HFFc6 (cell line): ENCODE measurements at places on chromosomes 3 and 15. TPM values are rescaled to one million over a fixed set of nuclear protein-coding genes. Genes with fewer than 3 reads are reported as not detected.
A peak's percentile ranks its signal among the peaks of the same experiment; 100 is the strongest.

GRCh38 chr15:65925338-65925737, 56.0 kb downstream of the RAB11A start:
- DNase-seq, result no peak

- DNase-seq, result no peak
Measured at GRCh38 chr3:160956785-160957184, 148.4 kb downstream of the B3GALNT1 start.

DNA sequence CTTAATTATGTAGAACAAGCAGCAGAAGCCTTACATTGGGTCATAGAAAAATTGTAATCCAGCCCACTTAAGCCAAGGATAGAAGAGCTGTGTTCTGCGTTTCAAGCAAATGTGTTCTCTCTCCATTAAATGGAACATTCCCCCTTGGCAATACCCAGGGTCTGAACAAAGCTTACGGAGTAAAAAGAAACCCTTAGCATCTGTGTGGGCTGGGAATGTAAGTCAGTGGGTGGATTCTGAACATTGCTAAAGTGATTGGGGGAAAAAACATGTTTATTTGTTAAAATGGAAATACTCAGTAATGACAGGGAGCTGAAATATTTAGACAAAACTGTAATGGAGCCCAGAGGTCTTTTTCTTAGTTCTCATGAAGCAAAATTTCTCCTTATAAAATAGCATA, 147.4 kb downstream of the DUT start:
- no peak for DNase-seq

DNA sequence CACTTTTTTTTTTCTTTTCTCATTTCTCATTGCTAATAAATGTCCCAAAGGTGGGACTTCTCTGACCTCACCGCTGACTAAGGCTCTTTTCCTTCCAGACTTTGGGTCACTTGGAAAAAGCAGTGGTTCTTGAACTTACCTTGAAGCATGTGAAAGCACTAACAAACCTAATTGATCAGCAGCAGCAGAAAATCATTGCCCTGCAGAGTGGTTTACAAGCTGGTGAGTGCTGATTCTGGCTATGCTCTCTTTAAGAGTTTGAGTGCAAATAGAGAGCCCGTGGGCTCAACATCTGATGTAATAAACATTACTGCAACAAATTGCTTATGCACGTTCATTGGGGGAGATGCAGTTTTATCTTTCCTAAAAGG, 2.0 kb downstream of the BHLHE40 start:
- DNase-seq, result no peak

DNA sequence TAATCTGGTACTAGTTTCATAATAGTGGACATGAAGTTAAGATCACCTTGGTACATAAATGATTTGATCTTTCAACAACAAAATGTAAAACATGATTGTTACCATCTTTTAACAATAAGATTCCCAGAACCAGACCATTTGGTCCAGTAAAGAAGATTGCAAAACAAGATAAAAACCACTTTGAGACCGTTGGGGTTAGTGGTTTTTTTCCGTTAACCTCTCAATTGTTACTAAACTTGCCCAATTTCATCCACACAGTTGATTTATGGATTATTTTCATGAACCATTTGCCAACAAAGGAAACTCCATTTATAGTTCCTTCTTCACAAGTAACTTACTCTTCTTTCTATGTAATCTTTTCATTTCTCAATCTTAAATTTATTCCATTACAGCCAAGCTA, 53.8 kb downstream of the ATP8B4 start:
- DNase-seq, result no peak

- peak; percentile 81 for DNase-seq
Measured at GRCh38 chr3:173395412-173396181, 1.9 kb upstream of the NLGN1 start.

DNA sequence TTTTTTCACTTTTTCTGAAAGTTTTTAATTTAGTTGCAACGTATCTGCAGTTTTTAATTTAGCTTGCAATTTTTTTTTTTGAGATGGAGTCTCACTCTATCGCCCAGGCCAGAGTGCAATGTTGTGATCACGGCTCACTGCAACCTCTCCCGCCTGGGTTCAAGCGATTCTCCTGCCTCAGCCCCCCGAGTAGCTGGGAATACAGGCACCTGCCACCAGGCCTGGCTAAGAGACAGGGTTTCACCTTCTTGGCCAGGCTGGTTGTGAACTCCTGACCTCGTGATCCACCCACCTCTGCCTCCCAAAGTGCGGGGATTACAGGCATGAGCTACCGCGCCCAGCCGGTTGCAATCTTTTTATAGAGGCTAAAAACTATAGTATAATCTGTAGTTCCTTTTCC, 142.9 kb upstream of the ALCAM start:
- no peak for DNase-seq

GRCh38 chr3:122299872-122300460, 25.1 kb upstream of the CSTA start:
- no peak for DNase-seq

Gene KPNA4
- total RNA-seq, result 87.3 to 99.8 TPM (median 91.2 TPM) in 3 replicates

Gene GHSR
- total RNA-seq, result not detected in 3 replicates

Gene SHC4
- 2.1 to 4.1 TPM (median 2.5 TPM) in 3 replicates for total RNA-seq

Gene LHFPL4
- not detected in 3 replicates for total RNA-seq
